ENCODE measurements at places on chromosomes 5 and 9. TPM values are rescaled to one million over a fixed set of nuclear protein-coding genes. Genes with fewer than 3 reads are reported as not detected.

GRCh38 chr9:13586587-13587374 lies 307.3 kb upstream of the MPDZ start:
- DNase-seq, result no peak

- no peak for DNase-seq
These were observed 514.2 kb downstream of the SPOCK1 start for GRCh38 chr5:136984772-136985446.

GRCh38 chr9:114513959-114514267 lies 8.6 kb upstream of the WHRN start:
- DNase-seq, result no peak

- DNase-seq, result no peak
These were observed 128.9 kb downstream of the GDNF start for GRCh38 chr5:37710965-37711364.

DNA sequence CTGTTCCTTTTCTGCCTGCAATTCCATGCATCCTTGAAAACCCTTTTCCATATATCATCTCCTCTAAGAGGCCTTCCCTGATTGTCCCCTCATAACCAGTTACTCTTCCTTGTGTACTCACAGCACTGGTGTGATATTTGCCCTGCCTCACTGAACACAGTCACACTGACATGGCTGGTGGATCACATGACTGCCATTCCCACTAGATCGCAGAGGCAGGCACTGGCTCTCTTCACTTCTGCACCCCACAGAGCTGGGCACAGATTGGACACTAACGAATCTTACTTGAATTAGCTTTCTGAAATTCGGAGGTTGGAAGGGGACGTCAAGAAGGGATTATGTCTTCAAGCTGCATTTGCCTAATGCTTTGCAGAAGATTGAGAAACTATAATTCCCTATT lies 208.0 kb downstream of the PAPPA start:
- no peak for DNase-seq

PCDHGA4 gene
- 4.3 TPM for total RNA-seq

ANKRD34B gene
- total RNA-seq, result not detected

SPAAR gene
- 4.0 TPM for total RNA-seq

PRLR gene
- 0.43 TPM for total RNA-seq

SARDH gene
- 1.3 TPM for total RNA-seq
